BJ (cell line): ENCODE measurements at places on chromosomes 16 and 17.
A peak's percentile ranks its signal among the peaks of the same experiment; 100 is the strongest.

DNA sequence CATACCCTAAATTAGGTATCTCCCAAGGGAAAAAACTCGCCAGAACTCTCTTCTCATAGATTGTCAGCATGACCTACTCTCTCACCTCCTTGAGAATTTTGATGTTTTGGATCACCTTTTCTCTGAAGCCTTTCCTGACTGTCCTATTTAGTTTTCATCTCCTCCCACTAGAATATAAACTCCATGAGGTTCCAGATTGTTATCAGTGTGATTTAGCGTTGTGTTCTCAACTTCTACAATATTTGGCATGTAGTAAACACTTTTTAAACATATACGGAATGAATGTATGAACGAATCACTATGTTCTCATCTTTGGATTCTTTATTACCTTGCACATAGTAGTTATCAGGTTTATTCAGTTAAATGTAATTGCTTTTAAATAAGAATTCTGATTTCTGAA is 88.7 kb downstream of the VMP1 start:
- no peak for DNase-seq

- DNase-seq = no peak
Observed at GRCh38 chr16:1688807-1689560, 10.9 kb downstream of the JPT2 start.

GRCh38 chr16:1863681-1864460 is 8.1 kb downstream of the MEIOB start:
- DNase-seq = no peak

DNA sequence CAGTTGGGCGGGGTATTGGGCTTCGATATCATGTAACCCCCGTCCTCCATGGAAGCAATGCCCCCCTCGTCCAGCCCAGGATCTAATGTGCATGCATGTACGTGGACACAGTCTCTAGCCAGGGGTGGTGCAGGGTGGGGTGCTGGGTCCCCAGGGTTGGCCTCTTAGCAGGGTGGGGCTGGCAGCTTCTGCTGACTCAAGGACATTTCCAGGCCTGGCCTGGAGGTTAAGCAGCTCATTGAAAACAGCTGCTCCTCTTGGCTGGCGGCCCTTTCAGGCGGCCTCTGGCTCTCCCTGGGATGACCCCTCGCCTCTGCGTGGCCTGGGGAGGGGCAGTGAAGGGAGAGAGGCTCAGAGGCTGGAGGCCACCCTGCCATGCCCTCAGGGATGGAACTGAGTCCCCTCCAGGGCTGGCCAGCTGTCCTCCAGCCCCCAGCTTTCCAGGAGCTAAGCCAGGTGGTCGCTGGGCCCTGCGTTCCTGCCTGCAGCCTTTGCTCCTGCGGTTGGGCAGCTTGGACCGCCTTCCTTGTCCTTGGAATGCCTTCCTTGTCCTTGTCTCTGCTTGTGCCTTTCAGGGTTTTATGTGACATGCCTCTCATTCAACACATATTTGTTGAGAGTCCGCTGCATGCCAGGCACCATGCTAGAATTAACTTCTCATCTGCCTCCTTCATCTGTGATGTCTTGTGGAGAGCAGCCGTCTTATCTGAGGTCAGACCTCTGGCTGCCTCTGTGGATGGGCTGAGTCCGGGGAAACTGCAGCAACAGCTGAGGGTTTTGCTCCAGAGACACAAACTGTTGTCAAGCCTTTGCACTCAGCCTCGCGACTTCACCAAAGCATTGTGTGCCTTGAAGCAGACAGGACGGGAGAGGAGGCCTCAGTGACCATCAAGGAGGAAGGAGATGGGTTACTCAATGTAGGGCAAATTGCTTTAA is 26.6 kb downstream of the MRC2 start:
- DNase-seq = peak; percentile 62

- DNase-seq = no peak
Observed at GRCh38 chr16:81537721-81538561, 93.3 kb downstream of the CMIP start.

GRCh38 chr17:11388054-11388453 is 147.0 kb downstream of the SHISA6 start:
- no peak for DNase-seq

DNA sequence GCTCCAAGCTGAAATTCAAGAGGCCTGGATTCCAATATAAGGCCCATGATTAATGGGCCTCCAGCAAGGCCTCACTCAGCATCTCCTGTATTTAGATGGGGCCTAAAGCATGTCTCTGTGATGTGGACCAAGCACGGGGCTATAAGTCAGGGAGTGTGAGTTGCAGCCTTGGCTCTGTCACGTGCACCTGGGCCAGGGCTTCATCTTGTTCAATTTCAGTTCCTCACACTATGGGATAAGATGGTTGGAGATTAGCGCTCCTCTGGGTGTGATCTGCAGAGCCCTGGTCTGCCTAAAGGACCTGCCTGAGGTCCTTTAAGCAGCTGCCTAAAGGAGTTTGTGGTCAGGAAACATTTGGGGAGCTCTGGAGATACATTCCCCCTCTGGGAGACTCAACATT is 25.2 kb downstream of the KLHL36 start:
- no peak for DNase-seq

DNA sequence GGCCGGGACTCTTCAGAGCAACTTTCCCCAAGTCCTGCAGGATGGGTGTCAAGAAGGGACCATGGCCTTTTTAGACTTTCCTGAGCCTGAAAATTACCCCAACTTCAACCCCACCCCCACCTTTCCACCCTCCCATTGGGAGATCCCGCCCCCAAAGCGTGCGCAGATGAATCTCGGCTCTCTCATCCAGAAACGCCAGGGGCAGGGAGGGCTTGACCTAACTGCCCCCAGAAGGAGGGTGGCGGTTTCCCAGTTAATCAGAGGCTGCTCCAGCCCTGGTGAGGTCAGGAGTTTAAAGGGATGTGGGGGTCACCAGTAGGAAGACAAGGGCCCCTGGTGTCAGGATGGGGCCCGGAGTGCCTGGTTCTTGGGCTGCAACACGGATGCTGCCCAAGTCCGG is 480 bp downstream of the KIF19 start:
- DNase-seq = no peak

DNA sequence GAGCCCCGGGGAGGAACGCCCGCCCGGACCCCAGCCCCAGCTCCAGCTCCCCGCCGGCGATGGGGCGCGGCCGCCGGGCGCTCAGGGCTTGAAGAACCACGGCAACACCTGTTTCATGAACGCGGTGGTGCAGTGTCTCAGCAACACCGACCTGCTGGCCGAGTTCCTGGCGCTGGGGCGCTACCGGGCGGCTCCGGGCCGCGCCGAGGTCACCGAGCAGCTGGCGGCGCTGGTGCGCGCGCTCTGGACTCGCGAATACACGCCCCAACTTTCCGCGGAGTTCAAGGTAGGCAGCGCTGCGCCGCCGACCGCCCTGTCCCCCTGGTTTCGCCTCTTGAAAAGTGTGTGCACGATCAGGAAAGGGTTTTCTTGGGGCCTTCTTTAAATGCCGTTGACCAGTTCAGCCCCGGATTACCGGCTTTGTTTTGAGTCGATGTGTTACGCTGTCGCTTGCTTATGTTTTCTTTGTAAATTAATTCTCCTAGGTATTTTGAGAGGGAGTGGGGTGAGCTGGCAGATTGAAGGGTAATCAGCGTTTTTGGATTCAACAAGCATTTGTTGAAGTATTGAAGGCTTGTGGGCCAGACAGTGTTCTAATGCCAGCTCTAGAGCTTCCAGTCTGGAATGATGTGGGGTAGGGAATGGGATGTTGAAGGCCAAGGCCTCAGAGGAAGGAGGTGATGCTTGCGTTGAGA is 681 bp downstream of the USP43 start:
- DNase-seq = no peak

DNA sequence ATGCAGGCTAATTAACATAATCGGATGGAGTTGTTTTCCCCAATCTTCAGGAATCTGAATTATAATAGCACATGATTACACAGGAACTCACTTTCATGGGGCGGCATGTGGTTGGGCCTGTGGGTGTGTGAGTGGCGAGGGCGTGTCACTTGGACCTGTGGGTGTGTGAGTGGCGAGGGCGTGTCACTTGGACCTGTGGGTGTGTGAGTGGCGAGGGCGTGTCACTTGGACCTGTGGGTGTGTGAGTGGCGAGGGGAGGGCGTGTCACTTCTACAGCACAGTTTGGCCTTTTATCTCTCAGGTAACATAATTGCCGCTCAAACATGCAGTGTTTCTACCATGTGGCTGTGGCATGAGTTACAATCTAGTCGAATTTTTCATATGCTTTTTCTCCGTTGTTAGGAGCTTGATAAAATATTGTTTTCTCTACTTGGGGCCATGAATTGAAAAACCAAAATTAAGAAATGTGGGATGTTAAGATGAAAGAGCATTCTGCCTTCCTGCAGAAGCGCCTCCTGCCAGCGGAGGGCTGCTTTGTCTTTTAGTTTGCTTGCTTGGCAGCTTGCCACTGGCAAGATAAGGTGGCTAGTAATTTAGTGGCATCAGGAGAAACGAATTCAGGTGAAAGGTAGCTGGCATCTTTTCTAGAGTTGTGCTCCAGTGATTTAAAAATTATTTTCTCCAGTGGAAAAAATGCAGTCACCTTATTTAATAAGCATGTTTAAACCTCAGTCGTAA is 36.2 kb downstream of the USP10 start:
- DNase-seq = no peak

- no peak for DNase-seq
Observed at GRCh38 chr17:7396147-7396546, 1.8 kb upstream of the PLSCR3 start.

DNA sequence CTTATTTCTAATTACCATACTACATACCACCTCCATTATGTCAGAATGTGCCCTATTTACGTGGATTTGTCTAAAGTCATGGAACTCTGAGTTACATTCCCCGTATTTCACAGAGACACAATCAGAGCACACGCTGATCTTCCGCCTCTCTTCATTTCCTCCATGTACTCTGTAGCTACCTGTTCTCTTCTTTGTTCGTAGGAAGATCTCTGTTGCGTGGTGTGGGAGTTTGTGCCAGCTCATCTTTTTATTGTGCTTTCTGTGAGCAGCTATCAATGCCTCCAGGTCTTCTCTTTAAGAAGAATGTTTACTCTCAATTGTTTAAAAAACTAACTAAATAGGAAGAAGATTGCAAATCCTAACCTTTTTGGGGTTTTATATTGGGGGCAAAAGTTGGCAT is 26.9 kb downstream of the NLRC5 start:
- no peak for DNase-seq

DNA sequence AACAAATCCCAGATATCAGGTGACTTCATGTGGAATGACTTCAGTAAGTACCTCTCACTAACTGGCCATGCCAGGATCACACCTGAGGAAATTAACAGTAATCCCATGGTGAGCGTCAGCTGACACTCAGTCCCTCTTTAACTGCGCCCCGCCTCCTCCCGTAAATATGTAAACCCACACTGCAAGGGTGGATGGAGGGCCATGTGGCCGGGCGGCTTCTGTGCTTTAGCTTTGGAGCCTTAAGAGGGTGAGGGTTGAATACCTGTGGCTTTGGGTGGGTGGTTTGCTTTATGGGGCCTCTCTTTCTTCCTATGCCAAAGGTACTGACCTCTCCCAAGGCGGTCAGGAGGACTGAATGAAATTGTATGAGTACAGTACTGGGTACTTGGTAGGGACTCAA is 141.7 kb downstream of the MRM1 start:
- no peak for DNase-seq

DNA sequence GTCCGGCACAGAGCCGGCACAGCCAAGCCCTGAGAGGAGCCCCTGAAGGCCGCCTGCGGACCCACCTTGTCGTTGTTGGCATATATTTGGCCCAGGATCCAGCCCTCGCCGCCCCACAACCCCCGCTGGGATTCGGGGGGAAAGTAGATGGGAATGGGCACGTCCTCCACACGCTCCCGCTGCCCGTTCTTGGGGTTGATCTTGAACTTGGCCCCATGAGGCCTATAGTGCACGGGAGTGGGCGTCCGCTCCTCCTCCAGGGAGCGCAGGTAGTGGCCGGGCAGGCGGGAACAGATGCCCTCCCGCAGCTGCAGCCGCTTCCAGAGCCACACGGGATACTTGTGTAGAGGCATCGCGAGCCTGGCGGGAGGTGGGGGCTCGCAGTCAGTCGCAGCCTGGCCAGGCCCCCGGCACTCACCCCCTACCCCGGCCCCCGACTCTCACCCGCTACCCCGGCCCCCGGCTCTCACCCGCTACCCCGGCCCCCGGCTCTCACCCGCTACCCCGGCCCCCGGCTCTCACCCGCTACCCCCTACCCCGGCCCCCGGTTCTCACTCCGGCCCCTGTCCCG is 387 bp downstream of the MRPL28 start:
- DNase-seq = no peak
